Endodermal cell (in vitro differentiated cells): ENCODE measurements at places on chromosomes 1 and 21. TPM values are rescaled to one million over a fixed set of nuclear protein-coding genes. Genes with fewer than 3 reads are reported as not detected.
A peak's percentile ranks its signal among the peaks of the same experiment; 100 is the strongest.

Gene ENAH
- total RNA-seq, result 264 and 267 TPM in 2 replicates

Gene PRR9
- total RNA-seq, result not detected in 3 replicates

Gene TRAPPC3
- 59.7 and 61.5 TPM in 2 replicates for total RNA-seq

Gene RAD54L
- total RNA-seq, result 38.6 and 39.5 TPM in 2 replicates

Gene FCRL2
- total RNA-seq, result not detected in 2 replicates

Gene HRNR
- total RNA-seq, result not detected in 2 replicates

DNA sequence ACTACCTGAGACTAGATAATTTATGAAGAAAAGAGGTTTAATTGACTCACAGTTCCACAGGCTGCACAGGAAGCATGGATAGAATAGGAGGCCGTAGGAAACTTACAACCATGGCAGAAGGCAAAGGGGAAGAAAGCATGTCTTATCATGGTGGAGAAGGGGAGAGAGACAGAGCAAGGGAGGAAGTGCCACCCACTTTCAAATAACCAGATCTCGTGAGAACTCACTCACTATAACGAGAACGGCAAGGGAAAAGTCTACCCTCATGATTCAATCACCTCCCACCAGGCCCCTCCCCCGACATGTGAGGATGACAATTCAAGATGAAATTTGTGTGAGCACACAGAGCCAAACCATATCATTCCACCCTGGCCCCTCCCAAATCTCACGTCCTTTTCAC, 4.7 kb upstream of the C21orf91 start:
- no peak for DNase-seq

DNA sequence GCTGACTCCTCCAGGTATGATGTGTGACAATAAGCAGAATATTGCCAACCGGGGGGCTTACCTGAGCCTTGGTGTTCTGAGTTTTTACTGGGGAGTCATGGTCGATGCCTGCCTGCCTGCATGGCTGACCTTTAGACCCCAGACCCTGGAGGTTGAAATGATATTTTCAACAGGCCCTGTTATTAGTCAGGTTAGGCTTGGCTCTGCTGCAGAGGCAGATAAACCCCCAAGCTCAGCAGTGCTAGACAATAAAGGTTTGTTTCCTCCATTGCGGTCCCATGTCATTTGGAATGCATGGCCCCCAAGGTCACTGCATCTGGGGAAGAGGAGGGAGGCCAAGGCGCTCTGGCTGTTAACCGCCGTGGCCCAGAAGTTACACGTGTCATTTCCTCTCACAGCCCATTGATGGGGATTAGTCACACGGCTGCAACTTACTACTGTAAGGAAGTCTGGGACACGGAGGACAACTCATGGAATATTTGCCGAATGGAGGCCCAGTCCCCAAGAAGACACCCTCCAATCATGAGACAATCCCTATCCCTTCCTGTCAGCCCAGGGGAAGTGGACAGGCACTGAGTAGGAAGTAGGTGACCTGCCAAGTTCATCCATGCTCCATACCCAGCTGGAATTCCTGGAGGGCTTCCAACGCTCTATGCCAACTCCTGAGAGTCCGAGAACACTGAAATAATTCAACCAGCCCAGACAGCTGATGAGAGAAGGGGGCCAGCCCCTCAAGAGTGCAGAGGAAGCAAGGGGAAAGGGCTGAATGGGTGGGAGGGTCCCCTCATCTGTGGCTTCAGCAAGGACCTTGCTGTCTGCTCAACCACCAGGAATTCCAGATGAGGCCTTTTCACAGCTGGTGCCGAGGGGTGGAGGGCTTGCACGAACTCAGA, 97.3 kb downstream of the TAS1R2 start:
- no peak for DNase-seq

DNA sequence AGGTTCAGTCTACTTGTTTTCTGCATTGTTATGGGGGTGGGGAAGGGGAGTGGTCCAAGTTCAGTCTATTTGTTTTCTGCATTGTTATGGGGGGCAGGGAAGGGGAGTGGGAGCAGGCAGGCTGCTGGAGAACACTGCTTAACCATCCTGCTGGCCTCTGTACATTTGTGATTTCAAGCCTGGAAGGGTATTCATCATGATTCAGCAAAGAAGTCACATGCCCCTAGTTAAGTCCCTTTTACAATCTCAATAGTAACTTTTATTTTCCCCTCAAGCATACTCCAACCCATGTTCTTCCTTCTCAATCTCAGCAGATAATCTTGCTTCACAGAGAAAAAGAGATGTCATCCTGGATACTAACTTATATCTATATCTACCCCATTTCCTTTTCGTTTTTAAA, 7.9 kb downstream of the LYST start:
- DNase-seq, result no peak

GRCh38 chr1:166088572-166088955, 78.2 kb downstream of the FAM78B start:
- no peak for DNase-seq

DNA sequence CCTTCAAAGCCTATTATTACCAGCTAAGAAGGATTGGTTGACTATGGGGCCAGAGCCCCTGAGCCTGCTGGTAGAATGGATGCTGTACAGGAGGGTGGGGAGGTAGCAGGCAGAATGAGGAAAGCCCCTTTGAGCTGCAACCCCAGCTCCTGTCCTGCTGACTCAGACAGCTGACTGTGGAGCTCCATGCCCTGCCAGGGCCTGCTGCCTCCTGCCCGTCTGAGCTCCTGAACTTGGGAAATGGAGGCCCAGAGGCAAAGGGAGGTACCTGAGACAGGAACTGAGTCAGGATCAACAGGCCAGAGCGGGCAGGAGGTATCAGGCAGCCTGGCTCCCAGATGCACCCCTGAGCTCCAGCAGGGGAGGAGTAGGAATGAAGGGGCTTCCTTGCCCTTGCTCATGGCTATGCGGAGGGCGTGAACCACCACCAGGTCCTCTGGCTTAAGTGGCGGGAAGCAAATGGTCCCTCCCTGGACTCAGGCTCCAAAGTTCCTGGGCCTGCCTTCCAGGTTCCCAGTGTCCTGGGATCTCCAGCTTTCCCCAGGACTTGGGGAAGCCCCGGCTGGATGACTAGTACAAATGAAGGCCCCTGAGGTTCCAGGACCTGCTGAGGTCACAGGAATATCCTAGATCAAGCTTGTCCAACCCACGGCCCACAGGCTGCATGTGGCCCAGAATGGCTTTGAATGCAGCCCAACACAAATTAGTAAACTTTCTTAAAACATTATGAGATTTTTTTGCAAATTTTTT, 3.9 kb upstream of the SFN start:
- DNase-seq, result no peak

GRCh38 chr1:35659589-35659988, 18.3 kb upstream of the PSMB2 start:
- peak; percentile 65 for DNase-seq

DNA sequence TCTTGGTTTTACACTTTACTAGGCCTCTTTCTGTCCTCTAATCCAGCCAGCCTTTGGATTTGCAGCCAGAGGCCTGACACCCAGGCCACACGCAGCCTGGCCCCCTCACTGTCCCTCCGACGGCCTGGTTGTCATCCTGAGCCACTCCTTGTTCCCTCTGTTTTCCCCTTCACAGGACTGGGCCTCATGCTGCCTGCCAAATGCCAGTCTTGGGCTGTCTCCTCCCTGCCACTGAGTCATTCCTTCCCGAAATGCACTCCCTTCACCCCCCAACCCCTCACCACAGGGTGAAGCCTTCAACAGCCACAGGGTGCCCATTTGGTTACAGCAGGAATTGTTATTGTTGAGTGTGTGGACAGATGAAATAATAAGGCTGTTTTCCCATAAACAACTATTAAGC, 21.3 kb downstream of the ACOT11 start:
- peak; percentile 57 for DNase-seq

DNA sequence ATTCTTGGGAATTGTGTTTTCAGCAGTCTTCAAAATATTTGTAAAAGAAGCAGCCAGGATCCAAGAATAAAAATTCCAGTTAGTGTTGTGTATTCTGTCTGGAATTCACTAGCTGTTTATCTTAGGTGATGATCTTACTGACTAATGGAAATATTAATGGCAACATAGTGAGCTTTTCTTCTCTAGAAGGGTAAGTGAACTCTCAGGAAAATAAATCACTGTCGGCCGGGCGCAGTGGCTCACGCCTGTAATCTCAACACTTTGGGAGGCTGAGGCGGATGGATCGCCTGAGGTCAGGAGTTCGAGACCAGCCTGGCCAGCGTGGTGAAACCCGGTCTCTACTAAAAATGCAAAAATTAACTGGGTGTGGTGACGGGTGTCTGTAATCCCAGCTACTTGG, 87.4 kb upstream of the KIF1B start:
- DNase-seq, result no peak

DNA sequence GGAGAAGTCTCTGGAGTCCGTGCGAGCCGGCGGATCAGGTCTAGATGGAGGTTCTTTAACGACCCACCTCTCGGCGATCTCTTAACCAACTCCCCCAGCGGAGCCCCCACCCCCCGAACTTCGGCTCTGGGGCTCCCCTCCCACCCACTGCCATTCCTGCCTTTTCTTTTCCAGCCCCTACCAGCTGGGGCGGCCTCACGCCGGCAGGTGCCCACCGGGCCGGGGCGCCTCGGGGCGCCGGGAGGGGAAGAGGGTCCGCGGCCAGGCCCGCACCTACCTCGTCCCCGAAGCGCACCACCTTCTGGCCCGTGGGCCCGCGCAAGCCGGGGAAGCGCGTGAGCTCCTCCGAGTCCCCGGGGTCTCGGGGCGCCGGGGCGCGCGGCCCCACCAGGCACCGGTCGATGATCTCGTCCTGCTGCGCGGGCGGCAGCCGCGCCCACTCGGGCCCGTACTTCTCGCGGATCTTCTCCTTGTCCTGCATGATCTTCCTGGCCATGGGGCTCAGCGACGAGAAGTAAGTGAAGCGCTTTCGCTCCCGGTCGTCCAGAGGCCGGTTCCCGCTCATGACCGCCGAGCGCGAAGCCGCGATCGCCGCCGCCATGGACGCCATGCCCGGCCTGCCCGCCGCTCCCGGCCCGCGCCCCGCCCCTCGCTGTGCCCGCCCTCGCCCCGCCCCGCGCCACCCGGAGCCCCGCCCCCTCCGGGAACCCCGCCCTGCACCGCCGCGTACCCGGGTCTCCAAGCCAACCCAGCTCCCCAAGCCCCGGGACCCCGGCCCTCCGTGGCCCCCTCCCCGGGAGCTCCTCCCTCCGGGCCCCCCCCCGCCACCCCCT, at the start of gene C1orf198:
Gene C1orf198 (minus strand): TSS at position 619 of the 833 bp plus-strand sequence. CDS start 9 bp downstream, at position 610.
- peak; percentile 97 for DNase-seq

DNA sequence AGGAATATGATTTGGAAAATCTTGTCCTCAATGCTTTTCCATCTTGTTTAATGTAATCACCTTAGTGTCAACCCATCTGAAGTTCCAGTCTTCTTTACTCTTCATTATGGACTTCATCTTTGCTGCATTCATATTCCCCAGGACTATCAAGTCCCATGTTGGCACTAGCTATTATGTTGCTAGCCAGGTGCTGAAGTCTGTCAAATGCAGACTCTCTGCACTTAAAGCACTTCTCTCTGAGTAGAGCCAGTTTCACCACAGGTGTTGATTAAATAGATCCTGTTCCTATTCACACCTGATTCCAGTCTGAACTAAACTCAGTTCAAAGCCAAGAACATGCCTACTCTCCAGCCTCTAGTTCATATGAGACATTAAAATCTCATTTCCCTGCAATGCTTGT, 75.0 kb upstream of the PKN2 start:
- DNase-seq, result no peak
